ENCODE measurements at places on chromosomes 4 and X.

GRCh38 chr4:153209410-153209809 is 5.2 kb downstream of the TRIM2 start:
- no peak for DNase-seq

GRCh38 chr4:101843054-101843453 is 52.5 kb downstream of the BANK1 start:
- DNase-seq = no peak

DNA sequence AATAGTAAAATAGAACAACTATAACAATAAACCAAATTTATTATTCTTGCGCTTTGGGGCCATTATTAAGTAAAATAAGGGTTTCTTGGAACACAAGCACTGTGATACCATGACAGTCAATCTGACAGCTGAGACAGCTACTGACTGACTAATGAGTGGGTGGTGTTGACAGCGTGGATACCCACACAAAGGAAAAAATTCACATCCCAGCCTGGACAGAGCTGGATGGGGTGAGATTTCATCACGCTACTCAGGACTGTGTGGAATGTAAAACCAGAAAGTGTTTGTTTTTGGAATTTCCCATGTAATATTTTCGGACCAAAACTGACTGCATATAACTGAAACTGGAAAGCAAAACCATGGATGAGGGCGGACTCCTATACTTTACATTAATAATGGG is 48.8 kb downstream of the IGFBP7 start:
- DNase-seq = no peak

DNA sequence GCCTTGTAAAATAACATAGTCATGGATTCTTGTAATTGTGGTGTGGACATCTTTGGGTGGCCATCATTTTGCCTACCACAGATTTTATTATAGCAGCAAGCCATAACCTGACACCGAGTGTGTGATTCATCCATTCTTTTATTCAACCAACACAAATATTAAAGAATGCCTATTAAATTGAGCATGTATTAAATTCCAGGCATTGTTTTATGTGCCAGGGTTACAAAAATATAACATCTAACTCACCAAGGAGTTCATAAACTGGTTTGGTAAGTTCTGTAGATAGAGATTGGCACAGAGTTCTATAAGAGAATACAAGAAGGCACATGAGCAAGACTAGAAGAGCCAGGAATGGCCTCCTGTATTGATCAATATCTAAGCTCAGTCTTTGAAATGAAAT is 18.0 kb downstream of the NBDY start:
- no peak for DNase-seq

GRCh38 chr4:184280591-184281071 is 63.0 kb upstream of the ENPP6 start:
- peak; percentile 34 for DNase-seq

DNA sequence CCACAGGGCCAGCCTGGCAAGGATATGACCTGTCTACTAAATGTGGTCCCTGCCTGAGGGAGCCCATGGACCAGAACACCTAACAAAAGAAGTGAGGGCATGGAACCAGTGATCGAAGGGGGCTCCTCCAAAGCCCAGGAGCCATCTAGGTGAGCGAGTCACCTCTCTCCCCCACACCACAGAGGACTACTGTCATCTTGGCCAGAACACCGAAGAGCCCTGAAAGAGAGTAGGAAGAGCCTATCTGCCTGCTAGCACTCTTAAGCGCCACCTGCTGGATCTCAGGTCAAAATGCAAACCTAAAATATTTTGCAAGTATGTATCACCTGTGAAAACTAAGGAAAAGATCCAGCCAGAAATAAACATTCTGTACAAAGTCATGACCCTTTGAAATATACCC is 137.9 kb upstream of the ZXDB start:
- DNase-seq = peak; percentile 2

- no peak for DNase-seq
These were observed 4.7 kb downstream of the STOX2 start for GRCh38 chr4:183909801-183910200.

- peak; percentile 63 for DNase-seq
These were observed 39.4 kb upstream of the NDP start for GRCh38 chrX:44012484-44013096.

- no peak for DNase-seq
These were observed 12.6 kb downstream of the SSR4 start for GRCh38 chrX:153806999-153807575.

- no peak for DNase-seq
These were observed 340.3 kb upstream of the TRAM1L1 start for GRCh38 chr4:117425636-117426035.

GRCh38 chr4:29571322-29571721 is 1148.8 kb upstream of the PCDH7 start:
- no peak for DNase-seq

DNA sequence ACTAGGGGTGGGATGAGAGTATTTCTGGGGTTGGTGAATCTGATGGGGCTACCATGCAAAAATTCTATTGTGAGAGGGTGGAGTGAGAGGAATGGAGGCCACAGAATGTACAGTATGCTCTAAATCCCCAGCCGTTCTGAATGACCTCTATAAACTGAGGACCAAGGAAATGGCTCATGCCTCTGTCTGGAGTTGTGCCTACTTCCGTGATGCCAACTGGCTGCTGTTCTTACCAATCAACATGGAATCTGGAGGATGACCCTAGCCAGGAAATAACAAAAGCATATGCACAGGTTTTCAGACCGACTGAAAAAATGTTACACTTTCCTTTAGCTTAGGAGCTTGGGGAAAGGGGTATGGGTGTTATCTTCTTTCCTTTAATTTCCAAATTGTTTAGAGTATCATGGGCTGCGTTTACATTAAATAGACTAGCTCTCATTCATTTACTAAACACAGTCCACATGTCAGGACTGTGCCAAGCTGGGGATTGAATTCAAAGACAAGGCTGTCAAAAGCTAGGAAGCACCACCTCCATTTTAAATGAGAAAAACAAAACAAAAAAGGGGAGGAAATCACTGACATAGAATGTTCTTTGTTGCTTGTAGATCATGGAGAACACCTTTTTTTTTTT is 20.2 kb upstream of the CCKAR start:
- no peak for DNase-seq

- DNase-seq = no peak
These were observed 380.8 kb downstream of the SPRY1 start for GRCh38 chr4:123777373-123777772.

DNA sequence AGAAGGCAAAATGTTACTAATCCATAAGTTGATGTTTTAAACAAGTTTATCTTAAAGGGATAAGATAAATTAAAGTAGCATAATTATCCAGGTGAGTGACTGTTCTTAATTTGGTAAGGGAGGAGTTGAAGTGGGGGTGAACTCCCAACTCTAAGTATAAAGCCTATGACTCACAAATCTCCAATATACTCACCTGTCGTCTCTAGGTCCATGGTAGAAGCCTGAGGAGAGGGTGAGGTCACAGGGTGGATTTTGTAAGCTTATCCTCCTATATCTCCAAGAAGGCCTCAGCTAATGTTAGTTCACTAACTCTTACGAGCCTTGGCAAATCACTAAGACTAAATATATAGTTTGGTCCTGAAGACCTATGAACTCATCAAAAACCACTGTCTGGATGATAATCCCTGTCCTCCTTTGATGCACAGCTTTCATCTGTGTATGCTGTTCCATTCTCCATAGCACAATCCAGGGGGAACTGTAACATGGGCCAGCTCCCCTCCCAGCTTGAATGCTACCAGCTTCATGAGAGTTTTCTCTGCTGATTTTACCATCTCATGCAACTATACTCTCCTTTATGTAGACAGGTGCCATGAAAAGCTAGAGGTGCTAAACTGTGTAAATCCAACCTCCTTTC is 158.7 kb downstream of the BTC start:
- DNase-seq = no peak

DNA sequence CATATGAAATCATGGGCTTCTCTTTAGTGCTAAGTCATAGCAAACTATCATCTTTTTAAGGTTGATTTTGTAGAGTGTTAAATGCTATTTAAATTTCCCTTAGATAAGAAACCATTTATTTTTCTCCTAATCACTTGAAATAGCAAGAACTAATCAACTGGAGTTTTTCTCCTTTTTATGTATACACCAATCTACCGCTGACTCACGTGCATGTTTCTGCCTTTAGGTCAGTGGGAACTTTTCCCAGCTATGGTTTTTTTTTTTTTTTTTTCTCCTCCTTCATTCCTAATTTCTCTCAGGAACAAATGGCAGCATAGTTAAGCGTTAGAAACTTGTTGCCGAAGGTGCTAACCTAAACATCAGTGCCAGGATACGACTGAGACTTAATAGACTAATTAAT is 176.4 kb downstream of the BMPR1B start:
- no peak for DNase-seq

DNA sequence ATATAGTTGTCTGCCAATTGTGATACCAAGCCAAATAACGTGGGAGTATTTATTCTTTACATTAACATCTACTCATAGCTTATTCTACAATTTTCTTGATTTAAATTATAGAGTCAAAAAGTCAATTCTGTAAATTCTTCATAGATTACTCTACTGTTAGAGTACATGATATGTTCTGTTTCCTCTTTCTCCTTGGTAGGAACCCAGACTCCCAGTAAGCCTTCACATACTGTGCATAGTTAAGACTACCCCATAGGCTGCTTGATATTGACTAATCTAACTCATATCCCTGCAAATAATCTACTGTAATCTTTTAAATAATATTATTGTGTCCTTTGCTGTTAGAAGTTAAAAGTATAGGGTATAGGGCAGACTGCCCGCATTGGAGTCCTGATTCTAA is 35.4 kb downstream of the BANK1 start:
- no peak for DNase-seq

GRCh38 chr4:72857787-72858186 is 211.7 kb downstream of the COX18 start:
- DNase-seq = no peak

DNA sequence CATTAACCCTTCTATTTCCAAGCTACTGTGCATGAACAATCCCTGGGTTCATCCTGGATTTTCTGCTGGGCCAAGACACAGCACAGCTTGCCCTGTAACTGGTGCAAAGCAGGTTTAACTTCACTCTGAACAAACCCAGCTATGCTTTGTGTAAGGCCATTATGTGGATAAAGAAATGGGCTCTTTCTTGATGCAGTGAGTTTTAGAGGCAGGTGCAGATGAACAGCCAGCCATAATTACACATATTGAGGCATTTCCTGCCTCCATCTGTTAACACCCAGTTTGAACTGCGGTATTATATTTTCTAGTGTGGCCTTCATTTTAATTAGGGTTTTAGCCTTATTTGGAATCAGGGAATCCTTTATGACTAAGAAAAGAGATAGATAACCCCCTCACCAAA is 68.7 kb upstream of the ARX start:
- no peak for DNase-seq

GRCh38 chr4:184473499-184474262 is 669 bp downstream of the IRF2 start:
- peak; percentile 52 for DNase-seq

Measured in stimulated activated CD4-positive, alpha-beta T cell treated with anti-CD3 and anti-CD28 coated beads, Interleukin-4, amount 100 ng/mL, for 24 hours (primary cell).